K562 (cell line): ENCODE measurements at places on chromosomes 3 and 15.

- no peak overlapping the region for H3K27ac ChIP-seq
- no peak overlapping the region for H3K4me3 ChIP-seq
- H3K27me3 ChIP-seq = no peaks in the 10 kb centered on the region
- DNase-seq = no peak
- peaks cover 42% of the 10 kb centered on the region for H3K4me1 ChIP-seq
Observed at GRCh38 chr3:194086388-194087075, 49.4 kb upstream of the HES1 start.

DNA sequence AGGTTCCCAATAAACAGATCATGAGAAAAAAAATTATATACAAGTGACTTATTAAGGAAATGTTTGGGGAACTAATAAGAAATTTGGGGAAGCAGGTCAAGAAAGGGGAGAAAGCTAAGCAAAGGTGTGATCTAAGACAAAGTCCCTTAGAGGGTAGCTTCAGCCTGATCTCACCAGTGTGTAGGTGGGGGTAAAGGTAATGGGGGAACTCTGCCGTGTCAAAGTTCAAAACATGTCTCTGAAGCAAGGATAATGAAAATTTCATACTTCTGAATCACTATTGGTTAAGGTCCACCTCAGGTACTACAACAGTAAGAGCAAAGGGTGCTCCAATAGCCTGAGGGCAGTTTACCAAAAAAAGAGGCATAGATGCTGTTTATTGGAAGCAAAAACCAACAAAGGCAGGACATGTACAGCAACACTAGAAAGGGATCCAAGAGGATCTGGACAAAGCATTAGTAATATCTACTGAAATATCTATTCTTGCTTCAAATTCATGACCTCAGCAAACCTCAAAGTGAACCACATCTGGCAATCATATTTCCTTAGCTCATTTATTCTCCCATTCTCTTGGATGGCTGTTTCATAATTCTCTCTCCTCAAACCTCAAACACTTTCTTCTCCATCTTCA, 6.9 kb downstream of the ACAD11 start:
- DNase-seq = no peak
- no peaks in the 10 kb centered on the region for H3K27me3 ChIP-seq
- no peak overlapping the region for H3K27ac ChIP-seq
- H3K36me3 ChIP-seq = no peaks in the 10 kb centered on the region
- H3K4me3 ChIP-seq = no peak overlapping the region

GRCh38 chr15:81275711-81276392, 48.1 kb downstream of the STARD5 start:
- no peaks in the 10 kb centered on the region for H3K36me3 ChIP-seq
- H3K27me3 ChIP-seq = no peaks in the 10 kb centered on the region
- no peak overlapping the region for H3K27ac ChIP-seq
- no peaks in the 10 kb centered on the region for H3K4me1 ChIP-seq
- DNase-seq = no peak

GRCh38 chr3:124965413-124965812, 30.9 kb upstream of the MUC13 start:
- no peaks in the 10 kb centered on the region for H3K36me3 ChIP-seq
- H3K27me3 ChIP-seq = peaks cover 8% of the 10 kb centered on the region; the same call in 1 of the 3 replicates
- H3K4me3 ChIP-seq = no peak overlapping the region
- no peaks in the 10 kb centered on the region for H3K4me1 ChIP-seq
- no peak overlapping the region for H3K27ac ChIP-seq

- no peaks in the 10 kb centered on the region for H3K36me3 ChIP-seq
- H3K4me3 ChIP-seq = no peak overlapping the region
- no peaks in the 10 kb centered on the region for H3K4me1 ChIP-seq
- no peaks in the 10 kb centered on the region; the same call in 2 of the 3 replicates for H3K27me3 ChIP-seq
Observed at GRCh38 chr15:32750979-32751378, 33.2 kb downstream of the GREM1 start.

DNA sequence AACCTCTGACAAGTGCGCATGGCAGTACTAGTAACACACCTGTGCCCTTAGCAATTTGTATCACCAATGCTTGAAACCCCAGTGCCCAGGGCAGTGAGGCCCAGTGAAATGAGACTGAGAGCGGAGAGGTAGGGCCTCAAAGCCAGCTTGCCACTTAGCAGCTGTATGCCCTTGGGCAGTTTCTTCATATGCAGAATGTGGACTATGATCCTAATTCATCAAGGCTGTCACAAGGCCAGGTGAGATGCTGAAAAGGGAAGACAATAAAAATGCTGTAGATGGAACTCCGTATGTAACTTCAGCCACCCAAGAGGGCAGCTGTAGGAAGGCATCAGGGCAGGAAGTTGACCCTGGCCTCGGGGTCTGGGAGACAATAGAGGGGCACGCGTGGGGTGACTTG, 74.4 kb downstream of the KY start:
- no peaks in the 10 kb centered on the region for H3K36me3 ChIP-seq
- no peak overlapping the region for H3K4me3 ChIP-seq
- H3K27ac ChIP-seq = no peak overlapping the region

- H3K36me3 ChIP-seq = no peaks in the 10 kb centered on the region
- no peak overlapping the region for H3K4me3 ChIP-seq
- no peaks in the 10 kb centered on the region for H3K27me3 ChIP-seq
- H3K27ac ChIP-seq = no peak overlapping the region
- DNase-seq = peak; percentile 56
Observed at GRCh38 chr3:134677196-134677986, 26.6 kb upstream of the KY start.

GRCh38 chr3:188165596-188165995, 11.6 kb downstream of the LPP start:
- no peak for DNase-seq
- H3K27me3 ChIP-seq = no peaks in the 10 kb centered on the region; the same call in 2 of the 3 replicates
- no peaks in the 10 kb centered on the region for H3K36me3 ChIP-seq
- no peaks in the 10 kb centered on the region for H3K4me1 ChIP-seq
- H3K4me3 ChIP-seq = no peak overlapping the region
- no peak overlapping the region for H3K27ac ChIP-seq

DNA sequence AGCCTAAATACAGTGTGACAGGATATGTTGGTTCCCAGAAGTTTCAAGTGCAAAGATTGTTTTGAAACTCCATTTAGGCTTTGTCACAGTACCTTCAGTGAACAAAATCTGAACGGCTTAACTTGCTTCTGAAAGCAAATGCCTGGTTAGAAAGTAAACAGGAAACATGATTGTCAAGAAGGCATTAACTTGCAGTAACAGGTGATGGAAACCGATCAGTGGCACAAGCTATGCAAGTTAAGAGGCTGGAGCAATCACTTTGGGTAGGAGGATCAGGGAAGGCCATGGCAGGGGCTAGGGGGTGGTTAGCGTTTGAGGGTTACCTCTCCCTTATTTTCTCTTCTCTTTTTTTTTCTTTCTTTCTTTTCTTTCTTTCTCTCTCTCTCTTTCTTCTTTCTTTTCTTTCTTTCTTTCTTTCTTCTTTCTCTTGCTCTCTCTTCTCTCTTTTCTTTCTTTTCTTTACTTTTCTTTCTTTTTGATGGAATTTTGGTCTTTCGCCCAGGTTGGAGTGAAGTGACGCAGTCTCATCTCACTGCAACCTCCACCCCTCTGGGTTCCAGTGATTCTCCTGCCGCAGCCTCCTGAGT, 2.4 kb downstream of the HYKK start:
- no peaks in the 10 kb centered on the region for H3K36me3 ChIP-seq
- H3K4me3 ChIP-seq = no peak overlapping the region
- H3K27me3 ChIP-seq = no peaks in the 10 kb centered on the region
- H3K27ac ChIP-seq = no peak overlapping the region
- H3K4me1 ChIP-seq = peaks cover 4% of the 10 kb centered on the region; the same call in 2 of the 3 replicates
- no peak for DNase-seq

DNA sequence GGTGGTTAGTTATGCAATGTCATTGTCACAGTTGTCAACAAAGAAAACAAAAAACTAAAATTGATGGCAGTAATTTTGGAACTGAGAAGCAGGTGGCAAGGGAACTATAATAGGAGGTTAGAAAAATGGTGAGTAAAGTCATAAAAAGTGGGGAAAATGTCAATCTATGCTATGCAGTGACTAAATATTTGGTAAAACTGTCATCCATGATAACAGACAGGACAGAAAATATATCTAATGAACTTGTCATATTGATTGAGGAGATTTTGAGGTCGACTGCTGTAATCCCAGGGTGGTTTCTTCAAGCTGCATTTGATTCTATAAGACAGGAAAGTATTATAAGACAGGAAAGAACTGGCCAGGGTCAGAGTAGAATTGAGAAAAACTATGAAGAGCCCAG, 998.4 kb downstream of the IGSF11 start:
- no peaks in the 10 kb centered on the region for H3K4me1 ChIP-seq
- H3K36me3 ChIP-seq = no peaks in the 10 kb centered on the region
- H3K27me3 ChIP-seq = no peaks in the 10 kb centered on the region
- H3K27ac ChIP-seq = no peak overlapping the region
- no peak overlapping the region for H3K4me3 ChIP-seq

DNA sequence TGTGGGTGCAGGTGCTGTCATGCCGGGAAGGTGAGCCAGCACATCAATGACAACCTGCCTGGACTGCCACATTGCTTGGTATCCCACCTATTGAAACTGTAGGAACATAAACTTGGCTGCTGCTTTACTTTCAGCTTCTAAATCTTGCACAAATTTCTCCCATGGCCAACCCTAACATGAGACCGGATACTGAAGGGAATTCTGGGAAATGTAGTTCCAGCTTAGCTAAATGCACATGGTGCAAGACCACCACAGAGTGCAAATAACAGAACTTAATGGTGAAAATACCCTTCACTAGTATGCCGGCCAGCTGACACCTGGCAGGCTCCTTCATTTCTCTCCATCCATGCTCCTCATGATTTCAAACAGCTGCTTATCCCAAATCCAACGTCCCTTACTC, 247.4 kb downstream of the ARRDC4 start:
- H3K27ac ChIP-seq = no peak overlapping the region
- no peak for DNase-seq
- H3K4me1 ChIP-seq = no peaks in the 10 kb centered on the region

GRCh38 chr3:46395210-46395661, 11.6 kb downstream of the CCR5AS start:
- no peaks in the 10 kb centered on the region for H3K36me3 ChIP-seq
- H3K4me3 ChIP-seq = no peak overlapping the region
- DNase-seq = peak; percentile 59
- no peak overlapping the region for H3K27ac ChIP-seq

- no peak overlapping the region for H3K27ac ChIP-seq
- DNase-seq = no peak
- H3K4me3 ChIP-seq = no peak overlapping the region
- H3K36me3 ChIP-seq = no peaks in the 10 kb centered on the region
Observed at GRCh38 chr3:141093971-141094684, 43.0 kb downstream of the SPSB4 start.

DNA sequence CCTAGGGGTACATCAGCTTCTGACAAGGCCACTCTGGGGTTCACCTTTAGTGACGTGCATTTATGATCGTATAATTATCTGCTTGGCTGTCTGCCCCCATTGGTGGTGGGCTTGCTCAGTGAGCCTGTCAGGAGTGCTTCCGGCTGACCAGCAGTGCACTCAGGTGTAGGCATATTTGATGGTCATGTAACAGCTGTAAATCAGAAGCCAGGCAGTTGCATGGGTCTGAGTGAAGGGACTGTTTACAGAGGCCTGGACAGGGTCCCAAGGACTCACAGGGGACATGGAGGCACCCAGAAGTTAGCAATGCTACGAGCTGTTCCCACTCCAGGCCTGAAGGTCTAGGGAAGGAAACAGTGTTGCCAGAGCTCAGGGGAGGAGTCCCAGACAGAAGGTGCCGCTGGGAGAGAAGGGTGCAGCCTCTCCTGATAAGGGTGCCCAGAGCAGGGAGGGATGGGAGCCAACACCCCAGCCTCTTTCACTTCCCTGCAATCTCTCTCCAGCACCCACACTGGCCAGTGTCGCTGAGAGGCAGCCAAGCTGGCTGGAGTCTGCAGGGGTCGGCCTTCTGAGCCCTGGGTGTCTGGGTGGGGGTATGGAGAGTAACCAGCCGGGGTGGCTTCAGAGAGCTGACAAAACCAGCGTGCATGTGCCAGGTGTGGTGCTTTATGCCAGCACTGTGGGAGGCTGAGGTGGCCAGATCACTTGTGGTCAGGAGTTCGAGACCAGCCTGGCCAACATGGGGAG, 61.3 kb upstream of the PRR23E start:
- H3K36me3 ChIP-seq = no peaks in the 10 kb centered on the region
- no peak overlapping the region for H3K27ac ChIP-seq
- no peak for DNase-seq
- peaks cover 57% of the 10 kb centered on the region for H3K27me3 ChIP-seq

- DNase-seq = no peak
- H3K27me3 ChIP-seq = no peaks in the 10 kb centered on the region
- no peaks in the 10 kb centered on the region for H3K4me1 ChIP-seq
- H3K27ac ChIP-seq = no peak overlapping the region
Observed at GRCh38 chr15:95604634-95605036, 725.9 kb upstream of the NR2F2 start.

DNA sequence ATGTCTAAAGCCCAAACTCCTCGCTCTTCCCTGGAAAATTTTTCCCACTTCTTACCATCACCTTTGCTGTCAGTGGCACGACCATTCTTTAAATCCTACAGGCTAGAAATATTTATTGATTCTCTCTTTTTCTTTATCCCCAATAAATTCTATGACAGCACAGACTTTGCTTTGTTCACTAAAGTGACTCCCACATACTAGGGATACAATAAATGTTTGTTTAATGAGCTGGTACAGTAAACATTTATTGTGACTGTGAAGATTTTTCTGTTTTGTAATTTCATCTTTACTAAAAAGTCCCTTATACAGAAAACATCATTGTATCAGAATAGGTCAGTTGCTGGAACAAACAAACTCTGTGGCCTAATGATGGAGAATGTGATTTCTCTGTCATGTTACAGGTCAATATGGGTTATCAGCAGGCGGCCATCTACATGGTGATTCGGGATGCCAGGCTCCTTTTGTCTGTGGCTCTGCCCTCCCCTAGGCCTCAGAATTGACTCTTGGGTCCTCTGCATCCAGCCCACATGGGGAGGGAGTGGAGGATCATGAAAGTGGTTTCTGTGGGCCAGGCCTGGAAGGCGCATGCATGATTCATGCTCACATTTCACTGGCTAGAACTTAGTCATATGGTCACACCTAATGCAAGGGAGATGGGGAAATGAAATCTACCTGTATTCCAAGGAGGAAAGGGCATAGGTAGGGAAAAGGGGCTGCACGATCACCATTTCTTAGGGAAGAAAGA, 22.7 kb upstream of the KNG1 start:
- H3K4me1 ChIP-seq = no peaks in the 10 kb centered on the region
- peaks cover 21% of the 10 kb centered on the region for H3K27me3 ChIP-seq
- no peak overlapping the region for H3K4me3 ChIP-seq
- H3K27ac ChIP-seq = no peak overlapping the region
- no peak for DNase-seq

DNA sequence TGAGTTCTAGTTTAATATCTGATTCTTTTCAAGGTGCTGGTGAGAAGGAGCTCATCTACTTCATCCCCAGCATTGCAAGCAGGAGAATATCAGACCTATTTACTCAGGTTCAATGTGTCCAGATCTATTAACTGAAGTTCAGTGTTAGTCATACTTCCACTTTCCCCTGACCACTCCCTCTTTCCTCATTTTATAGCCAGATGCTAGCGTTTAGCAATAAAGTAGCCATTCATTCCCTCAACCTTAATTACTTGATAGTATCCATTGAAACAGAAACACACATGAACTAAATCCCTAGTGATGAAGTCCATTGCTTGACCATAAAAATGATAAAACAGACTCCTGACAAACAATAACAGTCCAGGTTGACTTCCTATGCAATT, 60.0 kb downstream of the RPL22L1 start:
- no peaks in the 10 kb centered on the region for H3K27me3 ChIP-seq
- H3K27ac ChIP-seq = no peak overlapping the region
- H3K4me3 ChIP-seq = no peak overlapping the region
- peaks cover 45% of the 10 kb centered on the region for H3K4me1 ChIP-seq
- no peak for DNase-seq
